Stomach (tissue), 19 donors: ENCODE measurements at places on chromosomes 5 and 9. TPM values are rescaled to one million over a fixed set of nuclear protein-coding genes. Genes with fewer than 3 reads are reported as not detected.
A peak's percentile ranks its signal among the peaks of the same experiment; 100 is the strongest.

The BAAT gene
- 0.55 TPM for total RNA-seq

The DAB2 gene
- total RNA-seq, result 66.5 TPM

GRCh38 chr5:76547891-76548524 is 75.2 kb downstream of the F2RL2 start:
- H3K36me3 ChIP-seq, result no peaks in the 10 kb centered on the region
- no peaks in the 10 kb centered on the region for H3K27me3 ChIP-seq
- DNase-seq, result no peak
- no peak overlapping the region for H3K4me3 ChIP-seq
- peak overlapping the region; percentile 79 for H3K27ac ChIP-seq

DNA sequence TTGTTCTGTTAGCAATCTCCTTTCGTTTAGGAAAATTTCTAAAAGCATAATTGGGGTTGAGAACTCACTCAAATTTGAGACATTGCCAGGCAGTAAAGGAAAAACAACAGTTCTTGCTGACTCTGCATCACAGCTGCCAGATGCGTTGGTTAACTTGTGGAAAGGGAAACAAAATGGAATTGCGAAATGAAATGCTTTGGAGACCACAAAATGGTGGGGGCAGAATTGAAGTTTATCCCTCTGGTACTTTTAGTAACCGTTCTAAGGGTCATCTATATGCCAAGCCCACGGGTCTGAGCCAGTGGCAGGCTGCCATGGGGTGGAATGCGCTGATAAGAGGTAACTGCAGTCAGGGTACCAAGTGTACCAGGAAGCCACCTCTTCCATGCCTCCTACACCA is 28.6 kb upstream of the SELENOP start:
- DNase-seq, result peak; percentile 82
- H3K36me3 ChIP-seq, result no peaks in the 10 kb centered on the region

The ERCC8 gene
- not detected for total RNA-seq

The TNPO1 gene
- 143 TPM for total RNA-seq

The PRDM9 gene
- not detected for total RNA-seq

GRCh38 chr9:133604214-133604613 is 5.0 kb downstream of the FAM163B start:
- H3K4me1 ChIP-seq, result no peaks in the 10 kb centered on the region
- no peak for DNase-seq
- no peaks in the 10 kb centered on the region for H3K36me3 ChIP-seq
- no peak overlapping the region for H3K27ac ChIP-seq

GRCh38 chr5:117681431-117682254 is 1107.0 kb upstream of the SEMA6A start:
- no peak overlapping the region for H3K4me3 ChIP-seq
- DNase-seq, result no peak
- no peaks in the 10 kb centered on the region for H3K27me3 ChIP-seq

- no peak overlapping the region for H3K27ac ChIP-seq
- H3K4me3 ChIP-seq, result no peak overlapping the region
- H3K27me3 ChIP-seq, result no peaks in the 10 kb centered on the region
- H3K4me1 ChIP-seq, result no peaks in the 10 kb centered on the region
- H3K36me3 ChIP-seq, result no peaks in the 10 kb centered on the region
Measured at GRCh38 chr9:4750023-4750673, 9.1 kb upstream of the AK3 start.

DNA sequence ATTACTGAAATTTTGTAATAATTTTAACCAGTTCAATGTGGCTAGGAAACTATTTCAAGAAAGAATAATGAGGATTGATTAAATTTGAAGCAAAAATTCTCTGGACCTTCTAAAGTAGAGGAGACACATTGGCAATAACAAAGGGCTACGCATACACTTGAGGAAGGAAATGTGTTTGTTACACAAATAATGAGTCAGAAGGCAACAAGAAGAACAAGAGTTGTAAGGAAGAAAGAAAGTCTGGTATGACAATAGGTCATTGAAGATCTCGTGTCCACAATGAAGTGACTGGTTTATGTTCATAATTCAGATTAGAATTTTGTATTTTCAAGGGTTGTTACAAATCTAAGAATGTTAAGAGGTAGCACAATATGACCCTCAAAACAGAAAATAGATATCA is 25.8 kb downstream of the ST8SIA4 start:
- no peaks in the 10 kb centered on the region for H3K4me1 ChIP-seq
- no peak overlapping the region for H3K4me3 ChIP-seq
- DNase-seq, result no peak
- no peaks in the 10 kb centered on the region for H3K27me3 ChIP-seq
- H3K36me3 ChIP-seq, result no peaks in the 10 kb centered on the region

The HNRNPH1 gene
- 732 TPM for total RNA-seq

DNA sequence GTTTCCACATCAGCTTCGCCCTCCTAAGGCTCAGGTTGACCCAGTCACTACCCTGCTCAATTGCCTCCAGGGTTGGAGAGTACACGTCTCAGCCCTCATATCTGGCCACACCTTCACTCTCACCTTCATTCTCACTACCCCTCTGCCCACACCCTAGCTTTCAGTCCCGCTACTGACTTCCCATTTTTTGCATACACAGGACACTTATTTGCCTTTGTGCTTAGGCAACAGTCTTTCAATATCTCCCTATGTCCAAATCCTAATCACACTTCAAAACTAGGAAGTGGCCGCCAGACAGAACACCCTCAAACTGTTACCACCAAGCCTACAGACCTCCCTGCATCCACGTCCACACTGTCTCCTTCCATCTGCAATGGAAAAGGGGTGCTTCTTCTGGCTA is 10.9 kb downstream of the MCTP1 start:
- no peak for DNase-seq
- H3K36me3 ChIP-seq, result no peaks in the 10 kb centered on the region
- no peak overlapping the region for H3K27ac ChIP-seq
- no peak overlapping the region for H3K4me3 ChIP-seq
- H3K4me1 ChIP-seq, result no peaks in the 10 kb centered on the region
- no peaks in the 10 kb centered on the region for H3K27me3 ChIP-seq

The NRG2 gene
- total RNA-seq, result 2.7 TPM

GRCh38 chr9:137085920-137086530 is 760 bp upstream of the MAN1B1 start:
- peaks cover 43% of the 10 kb centered on the region for H3K4me1 ChIP-seq
- peak overlapping the region; percentile 96 for H3K27ac ChIP-seq
- H3K27me3 ChIP-seq, result no peaks in the 10 kb centered on the region
- peak; percentile 65 for DNase-seq

DNA sequence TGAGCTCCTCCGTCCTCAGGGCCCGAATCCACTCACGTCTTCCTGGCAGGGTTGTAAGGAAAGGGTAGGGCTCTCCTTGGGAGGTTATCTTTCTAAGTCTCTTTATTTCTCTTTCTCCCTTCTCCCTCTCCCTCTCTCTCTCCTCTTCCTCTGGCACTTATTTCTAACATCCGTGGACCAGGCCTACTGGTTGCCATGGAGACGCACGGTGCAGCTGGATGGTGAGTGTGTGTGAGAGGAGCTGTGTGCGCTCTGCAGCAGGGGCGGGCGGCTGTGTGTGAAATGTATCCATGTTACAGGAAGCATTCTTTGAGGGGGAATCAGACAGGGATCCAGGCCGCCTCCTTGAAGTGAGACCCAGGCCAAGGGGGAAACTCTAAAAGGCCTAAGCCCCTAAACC is 32.2 kb downstream of the PCDH1 start:
- DNase-seq, result peak; percentile 87
- no peak overlapping the region for H3K4me3 ChIP-seq
- H3K4me1 ChIP-seq, result peaks cover 90% of the 10 kb centered on the region
- peak overlapping the region; percentile 81 for H3K27ac ChIP-seq
- no peaks in the 10 kb centered on the region for H3K36me3 ChIP-seq

- H3K4me1 ChIP-seq, result no peaks in the 10 kb centered on the region
- no peaks in the 10 kb centered on the region for H3K36me3 ChIP-seq
- no peak overlapping the region for H3K27ac ChIP-seq
- no peak for DNase-seq
Measured at GRCh38 chr9:8762479-8763085, 963.0 kb upstream of the DMAC1 start.

- H3K36me3 ChIP-seq, result no peaks in the 10 kb centered on the region
- no peaks in the 10 kb centered on the region for H3K27me3 ChIP-seq
- no peak for DNase-seq
- no peak overlapping the region for H3K27ac ChIP-seq
- H3K4me1 ChIP-seq, result no peaks in the 10 kb centered on the region
- no peak overlapping the region for H3K4me3 ChIP-seq
Measured at GRCh38 chr5:91850031-91850430, 466.9 kb upstream of the ARRDC3 start.
